ENCODE measurements at places on chromosomes 11 and 22.

GRCh38 chr11:130916910-130917309 is 631 bp upstream of the SNX19 start:
- no peak for DNase-seq

DNA sequence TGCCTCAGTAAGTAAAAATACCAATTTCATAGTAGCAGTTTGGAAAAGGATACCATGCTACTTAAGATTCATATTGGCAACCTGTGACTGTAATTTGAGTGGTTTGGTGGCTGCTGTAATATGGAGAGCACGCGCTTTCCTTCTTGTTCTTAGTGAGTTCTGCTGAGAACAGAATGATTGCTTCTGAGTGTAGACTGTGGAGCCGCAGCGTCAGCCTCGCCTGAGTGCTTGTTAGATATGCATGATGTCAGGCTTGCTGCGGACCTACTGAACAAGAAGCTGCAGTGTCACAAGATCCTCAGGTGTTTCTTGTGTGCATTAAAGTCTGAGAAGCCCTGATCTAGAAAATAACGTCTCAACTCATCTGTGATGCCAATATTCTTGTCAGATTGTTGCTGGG is 143.2 kb downstream of the ARHGAP42 start:
- peak; percentile 45 for DNase-seq

DNA sequence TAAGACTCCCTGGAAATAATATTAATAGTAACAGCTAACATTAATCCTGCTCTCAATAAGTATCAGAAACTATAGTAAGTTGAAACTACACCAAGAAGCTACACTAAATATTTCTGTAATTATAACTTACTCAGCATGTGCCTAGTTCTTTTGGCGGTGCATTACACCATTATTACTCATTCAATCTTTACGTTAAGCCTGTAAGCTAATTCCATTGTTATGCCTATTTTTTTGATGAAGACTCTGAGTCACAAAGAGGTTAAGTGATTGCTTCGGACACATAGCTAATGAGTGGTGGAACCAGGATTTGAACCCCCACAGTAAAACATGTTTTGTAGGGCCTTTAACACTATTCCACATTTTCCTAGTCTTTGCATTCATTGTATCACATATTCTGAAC is 111.6 kb downstream of the RASSF10 start:
- DNase-seq = no peak

- DNase-seq = no peak
These were observed 77.2 kb downstream of the TMPRSS5 start for GRCh38 chr11:113628912-113629311.

DNA sequence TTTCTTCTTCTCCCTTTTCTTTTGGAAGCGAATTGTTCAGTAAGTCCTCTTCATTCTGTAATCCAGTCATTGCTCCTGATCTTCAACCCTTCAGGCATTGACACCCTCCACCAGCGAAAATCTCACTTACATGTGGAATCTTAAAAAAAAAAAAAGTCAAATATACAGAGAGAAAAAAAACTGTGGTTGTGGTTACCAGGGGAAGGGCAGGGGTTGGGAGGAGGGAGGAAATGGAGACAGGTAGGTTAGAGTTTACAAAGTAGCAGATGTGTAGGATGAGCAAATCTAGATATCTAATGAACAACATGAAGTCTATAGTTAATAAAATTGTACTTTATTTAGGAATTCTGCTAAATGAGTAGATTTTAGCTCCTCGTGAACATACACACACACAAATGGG is 17.7 kb upstream of the TMEM123 start:
- no peak for DNase-seq

- peak; percentile 89 for DNase-seq
These were observed 33.8 kb downstream of the ZNF202 start for GRCh38 chr11:123707606-123708205.

DNA sequence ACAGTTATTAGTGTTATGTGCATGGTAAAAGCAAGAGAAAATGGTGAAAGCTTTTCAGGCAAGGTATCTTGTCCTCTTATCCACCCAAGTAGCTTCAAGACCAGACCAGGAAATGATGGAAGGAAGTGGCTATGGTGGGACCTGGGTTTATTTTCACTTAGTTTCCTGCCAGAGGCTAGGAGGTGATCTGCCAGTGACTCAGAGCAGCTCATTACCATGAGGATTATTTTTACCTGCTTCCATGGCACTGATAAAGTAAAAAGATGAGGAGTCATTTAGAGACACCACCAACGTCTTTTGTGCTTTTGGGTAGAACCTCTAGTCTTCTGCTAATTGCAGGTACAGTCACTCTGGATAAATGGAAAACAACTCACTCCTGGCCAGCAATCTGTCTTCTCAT is 339.9 kb upstream of the KIRREL3 start:
- no peak for DNase-seq

DNA sequence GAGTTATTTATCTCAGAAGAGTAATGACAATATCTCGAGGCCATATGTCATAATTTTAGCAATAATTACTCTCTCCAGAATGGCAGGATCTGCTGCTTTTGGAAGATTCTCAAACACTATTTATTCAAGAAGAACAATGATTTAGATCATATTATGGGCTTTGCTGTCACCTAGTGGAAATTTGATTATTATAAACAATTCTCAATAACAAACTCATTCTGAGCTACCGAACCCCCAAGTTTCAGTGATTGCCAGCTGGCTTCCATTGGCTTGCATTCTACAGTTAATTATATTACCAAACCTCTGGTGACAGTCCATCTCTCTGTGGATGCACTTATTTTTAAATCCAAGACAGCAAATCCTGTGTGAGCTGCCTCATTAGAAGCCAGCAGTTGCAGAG is 27.9 kb upstream of the SLC36A4 start:
- peak; percentile 52 for DNase-seq

DNA sequence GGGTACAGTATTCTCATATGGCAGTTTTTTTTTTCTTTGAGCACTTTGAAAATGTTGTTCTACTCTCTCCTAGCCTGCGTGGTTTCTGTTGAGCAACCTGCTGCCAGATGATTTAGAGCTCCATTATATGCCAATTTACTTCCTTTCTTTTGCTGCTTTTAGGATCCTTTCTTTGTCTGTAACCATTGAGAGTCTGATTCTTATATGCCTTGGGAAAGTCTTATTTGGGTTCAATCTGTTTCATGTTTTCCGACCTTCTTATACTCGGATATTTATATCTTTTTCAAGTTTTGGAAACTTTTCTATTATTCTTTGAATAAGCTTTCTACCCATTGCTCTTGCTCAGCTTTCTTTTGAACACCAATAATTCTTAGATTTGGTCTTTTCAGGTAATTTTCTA is 138.1 kb upstream of the RAG2 start:
- no peak for DNase-seq

- peak; percentile 70 for DNase-seq
These were observed 17.3 kb upstream of the SLC29A2 start for GRCh38 chr11:66388780-66389386.

GRCh38 chr11:74380746-74381439 is 17.3 kb downstream of the PGM2L1 start:
- DNase-seq = no peak

DNA sequence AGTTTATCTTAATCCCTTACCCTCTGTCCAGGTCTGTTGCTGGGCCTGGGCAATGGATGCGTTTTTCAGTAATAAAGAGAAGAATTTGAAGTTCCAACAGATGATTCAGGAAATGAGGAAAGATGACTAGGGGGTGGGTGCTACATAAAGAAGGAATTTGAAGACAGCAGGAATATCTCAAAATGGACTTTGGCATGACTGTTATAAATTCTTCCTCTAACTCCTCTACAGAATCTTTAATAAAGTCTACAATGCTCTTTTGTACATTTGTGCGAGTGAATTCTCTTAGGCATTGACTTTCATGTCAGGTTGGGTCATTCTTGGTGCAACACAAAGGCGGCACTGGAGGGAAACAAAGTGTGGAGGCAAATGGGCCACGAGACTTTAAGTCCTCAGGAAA is 35.1 kb upstream of the PRSS23 start:
- DNase-seq = no peak

DNA sequence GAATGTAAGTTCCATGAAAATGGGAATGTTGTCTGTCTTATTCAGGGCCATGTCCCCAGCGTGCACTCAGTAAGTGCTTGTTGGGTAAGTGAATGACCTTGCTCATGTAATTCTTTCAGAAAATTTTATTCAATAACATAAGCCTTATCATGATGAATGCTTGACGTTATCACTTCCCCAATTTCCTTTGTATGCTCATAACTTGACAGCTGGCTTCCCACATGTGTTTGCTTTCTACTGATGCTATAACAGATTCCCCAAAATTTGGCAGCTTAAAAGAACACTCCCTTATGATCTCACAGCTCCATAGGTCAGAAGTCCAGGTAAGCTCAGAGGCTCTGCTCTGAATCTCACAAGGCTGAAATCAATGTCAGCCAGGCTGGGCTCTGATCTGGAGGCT is 155.8 kb upstream of the POU2AF2 start:
- no peak for DNase-seq

GRCh38 chr11:115585361-115586024 is 81.3 kb upstream of the CADM1 start:
- DNase-seq = no peak

GRCh38 chr11:106276859-106277436 is 199.5 kb downstream of the AASDHPPT start:
- no peak for DNase-seq

- DNase-seq = no peak
These were observed 359.5 kb downstream of the INSC start for GRCh38 chr11:15473954-15474837.

- no peak for DNase-seq
These were observed 66.9 kb upstream of the TCF20 start for GRCh38 chr22:42337356-42337755.

DNA sequence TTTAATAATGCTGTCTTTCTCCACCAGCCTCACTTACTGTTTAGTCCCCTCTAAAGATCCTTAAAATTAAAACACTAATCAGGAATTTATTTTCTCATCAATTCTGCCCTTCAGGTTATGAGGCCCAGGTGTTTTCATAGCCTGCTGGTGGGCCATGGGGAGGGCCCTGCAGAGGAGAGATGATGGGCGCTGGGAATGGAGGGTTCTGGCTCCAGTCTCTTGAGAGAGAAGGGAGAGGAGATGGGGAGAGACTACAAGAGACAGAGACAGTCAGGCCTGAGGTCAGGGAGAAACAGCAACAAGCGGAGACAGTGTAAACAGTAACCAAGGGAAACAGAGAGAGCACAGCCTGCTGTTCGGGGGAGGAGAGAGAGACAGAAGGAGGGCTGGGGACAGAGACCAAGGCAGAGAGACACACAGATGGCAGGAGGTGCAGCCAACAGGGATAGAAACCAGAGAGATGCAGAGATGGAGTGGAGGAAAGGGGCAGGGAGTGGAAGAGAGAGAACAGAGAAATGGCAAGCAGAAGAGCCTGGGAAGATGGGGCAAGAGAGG is 187.3 kb upstream of the SYT13 start:
- peak; percentile 16 for DNase-seq

- peak; percentile 36 for DNase-seq
These were observed 72.2 kb downstream of the LARGE2 start for GRCh38 chr11:45994371-45995341.

GRCh38 chr11:3747704-3748103 is 49.6 kb downstream of the NUP98 start:
- DNase-seq = no peak

Measured in tongue (tissue), 3 donors.